ENCODE measurements at places on chromosomes 7 and 10.

GRCh38 chr10:22150842-22151241 lies 67.0 kb downstream of the EBLN1 start:
- no peak for DNase-seq

- no peak for DNase-seq
Measured at GRCh38 chr7:140390466-140391190, 7.7 kb downstream of the SLC37A3 start.

DNA sequence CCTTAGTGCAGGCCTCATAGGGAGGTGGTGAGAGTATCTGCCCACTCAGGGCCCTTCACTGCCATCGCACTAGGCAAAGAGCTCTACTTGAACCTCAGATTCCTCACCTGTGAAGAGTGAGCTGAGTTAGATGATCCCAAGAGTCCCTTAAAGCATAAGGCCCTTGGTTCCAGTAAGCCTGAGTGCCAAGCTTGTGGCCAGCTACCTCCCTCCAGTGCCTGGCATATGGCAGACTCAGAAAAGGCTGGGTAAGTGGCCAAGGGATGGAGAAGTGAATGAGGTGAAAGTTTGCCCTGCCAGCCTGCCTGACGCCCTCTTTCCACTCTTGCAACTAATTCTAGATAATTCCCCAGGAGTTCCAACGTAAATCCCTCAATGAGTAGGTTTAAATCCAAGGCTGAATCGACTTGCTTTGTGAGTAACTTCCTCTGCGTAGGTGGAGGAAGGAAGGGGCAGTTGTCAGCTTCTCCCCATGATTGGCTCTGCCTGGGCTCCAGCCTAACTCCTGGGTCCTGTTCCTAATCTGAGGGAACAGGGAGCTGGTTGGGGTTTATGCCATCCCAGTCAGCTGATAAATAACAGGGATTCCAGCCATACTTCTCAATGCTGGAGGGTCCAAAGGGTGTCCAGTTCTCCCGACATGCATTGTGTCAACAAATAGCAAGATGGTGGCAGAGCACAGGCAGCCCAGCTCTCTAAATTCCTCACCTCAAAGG lies 14.2 kb downstream of the DUSP5 start:
- no peak for DNase-seq

DNA sequence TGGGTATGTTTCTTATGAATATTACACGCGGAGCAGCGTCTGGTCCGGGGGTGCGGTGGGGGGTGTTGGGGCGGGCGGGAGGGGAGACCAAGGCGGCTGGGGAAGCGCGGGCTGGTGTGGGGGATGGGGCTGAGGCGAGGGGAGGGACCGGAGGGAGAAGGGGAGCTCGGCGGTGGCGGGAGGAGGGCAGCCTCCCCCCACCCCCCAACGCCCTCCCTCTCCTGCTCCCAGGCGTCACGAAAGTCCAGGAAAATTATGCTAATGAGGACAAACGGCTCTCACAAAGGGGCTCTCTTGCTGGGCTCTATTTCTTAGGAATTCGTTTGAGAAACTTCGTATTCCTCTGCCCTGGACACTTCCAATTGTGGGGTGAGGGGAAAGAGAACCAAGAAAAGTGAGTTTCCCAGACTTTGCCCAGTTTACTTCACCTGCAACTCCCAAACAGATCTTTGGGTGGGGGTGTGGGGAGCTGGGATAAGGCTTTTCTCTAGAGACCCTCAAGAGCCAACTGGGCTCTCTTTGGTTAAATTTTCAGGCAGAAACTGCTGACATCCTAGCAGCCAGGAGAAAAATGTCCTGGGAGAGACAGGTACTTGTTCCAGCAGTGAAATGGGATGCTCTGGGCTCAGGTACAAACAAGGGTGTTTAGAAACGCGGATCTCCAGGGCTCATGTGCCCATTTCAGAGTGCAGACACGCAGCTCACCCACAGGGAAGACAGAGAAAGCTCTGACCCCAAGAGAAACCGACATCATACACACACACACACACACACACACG lies 11.7 kb upstream of the HOXA2 start:
- DNase-seq, result no peak

- no peak for DNase-seq
Measured at GRCh38 chr10:35420044-35420443, 83.7 kb downstream of the CCNY start.

DNA sequence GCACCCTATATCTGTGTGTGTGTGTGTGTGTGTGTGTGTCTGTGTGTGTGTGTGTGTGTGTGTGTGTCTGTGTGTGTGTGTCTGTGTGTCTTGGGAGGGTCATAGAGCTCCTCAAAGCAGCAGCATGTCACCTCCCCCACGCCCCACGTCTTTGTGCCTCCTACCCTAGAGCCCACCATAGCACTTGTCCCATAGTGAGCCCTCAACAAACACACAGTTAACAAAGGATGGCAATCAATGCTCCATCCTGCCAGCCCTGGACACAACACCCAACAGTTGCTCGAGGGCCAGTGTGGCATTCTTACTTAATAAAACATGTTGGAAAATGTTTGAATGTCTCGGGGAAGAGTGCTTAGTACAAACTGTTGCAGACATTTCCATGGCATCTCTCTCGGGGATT lies 30.5 kb downstream of the C10orf53 start:
- no peak for DNase-seq

- DNase-seq, result no peak
Measured at GRCh38 chr10:10256860-10257259, 760.8 kb upstream of the CELF2 start.

DNA sequence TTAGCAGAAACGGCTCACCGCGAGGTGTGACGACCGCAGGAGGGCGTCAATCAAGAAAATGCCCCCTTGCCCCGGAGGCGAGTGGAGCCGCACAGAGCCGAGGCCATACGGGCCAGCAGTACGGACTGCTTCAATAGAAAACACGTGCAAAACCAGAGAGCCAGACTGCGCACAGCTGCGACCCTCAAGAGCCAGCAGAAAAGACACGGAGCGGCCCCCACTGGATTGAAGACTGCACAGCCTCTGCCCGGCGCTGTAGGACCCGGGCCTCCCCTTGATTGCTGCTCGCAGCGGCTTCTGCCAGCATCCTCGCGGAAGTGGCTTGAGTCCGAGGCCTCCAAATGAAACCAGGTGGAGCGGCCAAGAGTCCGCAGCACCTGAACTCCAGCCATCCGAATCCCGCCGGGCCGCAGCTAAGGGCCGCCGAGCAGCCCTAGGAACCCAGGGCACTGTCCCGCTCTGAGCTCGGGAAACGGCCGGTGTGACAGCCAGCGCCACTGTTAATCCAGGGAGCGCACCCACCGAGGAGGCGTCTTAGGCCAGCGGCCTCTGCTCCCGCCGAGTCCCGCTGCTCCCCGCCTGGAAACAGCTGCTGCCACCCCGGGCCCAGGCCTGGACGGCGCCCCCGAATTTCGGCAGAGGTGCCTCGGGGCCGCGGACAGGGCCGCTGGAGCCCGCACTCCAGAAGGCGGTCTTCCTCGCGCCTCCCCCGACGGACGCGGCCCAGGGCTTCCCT lies 660 bp upstream of the HHEX start:
- DNase-seq, result peak; percentile 40

GRCh38 chr10:68550747-68551411 lies 9.3 kb upstream of the TET1 start:
- peak; percentile 62 for DNase-seq

DNA sequence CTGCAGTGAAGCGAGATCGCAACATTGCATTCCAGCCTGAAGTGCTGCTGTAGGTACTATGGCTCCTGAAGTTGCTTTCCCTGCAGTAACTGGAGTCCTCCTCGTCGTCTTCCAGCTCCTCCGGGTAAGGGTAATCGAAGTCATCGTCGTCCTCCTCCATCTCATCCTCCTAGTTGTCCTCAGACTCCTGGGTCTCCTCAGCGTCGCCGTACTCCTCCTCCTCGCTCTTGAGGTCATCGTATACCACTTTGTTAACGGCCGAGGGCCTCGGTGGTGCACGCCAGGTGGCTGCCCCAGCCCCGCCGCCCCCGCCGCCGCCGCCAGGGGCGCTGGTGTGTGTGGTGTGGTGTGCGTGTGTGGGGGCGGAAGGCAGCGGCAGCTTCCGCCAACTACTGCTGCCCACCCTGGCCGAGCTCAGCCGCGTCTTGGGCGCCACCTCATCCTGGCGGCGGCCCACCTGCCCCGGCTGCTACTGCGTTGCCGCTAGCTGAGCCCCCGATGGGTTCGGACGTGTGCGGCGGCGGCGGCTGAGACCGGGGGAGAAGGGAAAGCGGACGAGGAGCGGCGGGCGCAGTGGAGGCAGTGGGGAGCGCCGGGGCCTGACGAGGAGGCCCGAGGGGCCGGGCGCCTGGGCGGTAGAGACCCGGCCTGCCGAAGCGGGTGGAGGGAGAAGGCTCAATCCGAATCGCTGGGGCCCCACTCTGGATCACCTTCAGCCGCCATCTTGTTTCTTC lies 11.8 kb upstream of the ACBD5 start:
- peak; percentile 59 for DNase-seq

GRCh38 chr10:114195079-114195478 lies 15.9 kb downstream of the TDRD1 start:
- no peak for DNase-seq

GRCh38 chr7:7688310-7688709 lies 30.1 kb downstream of the RPA3 start:
- DNase-seq, result no peak

- DNase-seq, result no peak
Measured at GRCh38 chr7:50454968-50455367, 4.8 kb upstream of the FIGNL1 start.

GRCh38 chr10:3428826-3429225 lies 256.2 kb upstream of the PITRM1 start:
- no peak for DNase-seq

DNA sequence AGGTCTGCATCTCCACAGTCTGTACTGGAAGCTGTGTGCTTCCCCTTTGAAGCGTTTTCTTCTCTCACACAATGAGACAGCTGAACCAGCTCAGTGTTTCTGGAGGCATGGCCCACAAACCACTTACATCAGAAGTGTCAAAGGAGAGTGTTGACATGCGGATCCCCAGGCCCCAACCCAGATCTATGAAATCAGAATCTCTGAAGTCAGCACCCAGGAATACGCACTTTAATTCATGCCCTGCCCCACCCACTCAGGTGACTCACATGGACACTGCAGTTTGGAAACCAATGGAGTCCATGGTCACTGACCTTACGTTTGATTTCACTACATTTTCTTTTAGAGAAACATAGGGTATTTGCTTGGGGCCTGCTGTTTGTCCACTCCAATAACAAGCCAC lies 19.0 kb downstream of the TLL2 start:
- no peak for DNase-seq

GRCh38 chr7:152072421-152072820 lies 46.9 kb downstream of the GALNT11 start:
- DNase-seq, result no peak

DNA sequence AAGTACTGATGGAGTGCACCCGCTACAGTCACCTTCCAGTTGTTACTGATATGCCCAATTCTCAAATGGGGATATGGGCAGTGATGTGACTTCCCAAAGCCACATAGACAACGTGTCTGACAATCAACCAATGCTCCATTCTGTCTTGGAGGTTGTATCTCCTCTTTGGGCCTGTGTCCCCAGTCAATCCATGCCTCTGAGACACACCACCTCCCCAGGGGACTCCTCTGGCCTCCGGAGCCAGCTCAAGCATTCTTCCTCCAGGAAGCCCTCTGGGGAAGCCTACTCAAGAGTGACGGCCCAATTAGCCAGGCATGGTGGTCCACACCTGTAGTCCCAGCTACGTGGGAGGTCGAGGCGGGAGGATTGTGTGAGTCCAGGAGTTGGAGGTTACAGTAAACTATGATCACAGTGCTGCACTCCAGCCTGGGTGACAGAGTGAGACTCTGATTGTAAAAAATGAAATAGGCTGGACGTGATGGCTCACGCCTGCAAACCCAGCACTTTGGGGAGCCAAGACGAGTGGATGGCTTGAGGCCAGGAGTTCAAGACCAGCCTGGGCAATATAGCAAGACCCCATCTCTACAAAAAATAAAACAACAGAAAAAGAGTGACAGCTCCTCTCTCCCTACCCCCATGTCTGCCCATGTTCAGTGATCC lies 99.5 kb upstream of the TNRC18 start:
- DNase-seq, result no peak

GRCh38 chr7:28136420-28136819 lies 44.2 kb downstream of the JAZF1 start:
- no peak for DNase-seq

DNA sequence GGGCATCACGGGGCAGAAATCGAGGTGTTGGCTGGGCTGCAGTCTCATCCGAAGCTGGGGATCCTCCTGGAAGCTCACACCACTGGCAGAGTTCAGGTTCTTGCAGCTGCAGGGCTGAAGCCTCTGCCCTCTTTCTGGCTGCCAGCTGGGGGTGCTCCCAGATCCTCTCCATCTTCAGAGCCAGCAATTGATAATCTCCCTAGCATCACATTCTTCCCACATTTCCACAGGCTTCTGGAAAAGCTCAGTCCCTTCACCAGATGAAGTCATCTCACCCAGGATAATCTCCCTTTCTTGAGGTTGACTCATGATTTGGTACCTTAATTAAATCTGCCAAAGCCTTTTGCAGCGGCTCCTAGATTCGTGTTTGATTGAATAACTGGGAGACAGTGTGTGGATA lies 55.2 kb downstream of the NRP1 start:
- no peak for DNase-seq

DNA sequence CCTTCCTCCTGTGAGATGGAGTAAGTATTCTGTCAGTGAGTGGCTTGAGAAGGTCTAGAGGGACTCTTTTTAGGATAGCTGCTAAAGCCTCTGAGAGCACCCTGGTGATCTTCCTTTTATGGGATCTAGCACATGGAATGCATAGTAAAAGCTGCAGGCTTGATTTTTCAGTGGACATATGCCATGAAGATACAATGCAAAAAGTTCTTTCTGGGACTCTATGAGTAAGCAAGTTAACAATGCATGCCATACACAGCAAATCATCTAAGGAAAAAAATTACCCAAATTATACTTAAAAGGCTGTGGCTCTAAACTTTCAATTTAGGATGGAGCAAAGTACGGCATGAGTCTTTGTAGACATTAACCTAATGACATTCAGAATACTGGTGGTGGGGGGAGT lies 154.5 kb downstream of the SGMS1 start:
- DNase-seq, result no peak

GRCh38 chr10:50600831-50601477 lies 22.8 kb downstream of the SGMS1 start:
- no peak for DNase-seq

GRCh38 chr10:73916761-73917470 lies 6.0 kb downstream of the PLAU start:
- no peak for DNase-seq

GRCh38 chr7:32937344-32938174 lies 19.7 kb upstream of the FKBP9 start:
- peak; percentile 16 for DNase-seq

GRCh38 chr10:44703241-44704155 lies 207.6 kb upstream of the TMEM72 start:
- DNase-seq, result no peak

Data from NCI-H2227 treated with DMSO at 0.1 percent for 48 hours (cell line).